ENCODE measurements at places on chromosomes 2 and 18.

DNA sequence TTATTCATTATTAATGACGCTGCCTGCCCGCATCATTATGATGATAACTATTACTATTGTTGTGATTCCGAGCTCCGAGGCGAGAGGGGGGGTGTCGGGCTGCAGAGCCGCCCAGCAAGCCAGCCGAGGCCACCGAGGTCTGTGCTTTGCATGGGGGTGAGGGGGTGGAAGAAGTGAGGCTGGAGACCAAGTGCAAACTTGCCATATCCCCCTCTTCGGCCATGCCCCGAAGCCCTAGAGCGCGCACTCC lies 3.6 kb downstream of the BCL11A start:
- no peak for DNase-seq

- no peak for DNase-seq
These were observed 385.4 kb upstream of the SYT4 start for GRCh38 chr18:43662657-43663056.

GRCh38 chr2:61786876-61787275 lies 67.0 kb downstream of the FAM161A start:
- DNase-seq: no peak

GRCh38 chr2:85599468-85600234 lies 2.8 kb downstream of the TMEM150A start:
- no peak for DNase-seq

- DNase-seq: no peak
These were observed 89.8 kb upstream of the KCNH7 start for GRCh38 chr2:162928356-162928755.

DNA sequence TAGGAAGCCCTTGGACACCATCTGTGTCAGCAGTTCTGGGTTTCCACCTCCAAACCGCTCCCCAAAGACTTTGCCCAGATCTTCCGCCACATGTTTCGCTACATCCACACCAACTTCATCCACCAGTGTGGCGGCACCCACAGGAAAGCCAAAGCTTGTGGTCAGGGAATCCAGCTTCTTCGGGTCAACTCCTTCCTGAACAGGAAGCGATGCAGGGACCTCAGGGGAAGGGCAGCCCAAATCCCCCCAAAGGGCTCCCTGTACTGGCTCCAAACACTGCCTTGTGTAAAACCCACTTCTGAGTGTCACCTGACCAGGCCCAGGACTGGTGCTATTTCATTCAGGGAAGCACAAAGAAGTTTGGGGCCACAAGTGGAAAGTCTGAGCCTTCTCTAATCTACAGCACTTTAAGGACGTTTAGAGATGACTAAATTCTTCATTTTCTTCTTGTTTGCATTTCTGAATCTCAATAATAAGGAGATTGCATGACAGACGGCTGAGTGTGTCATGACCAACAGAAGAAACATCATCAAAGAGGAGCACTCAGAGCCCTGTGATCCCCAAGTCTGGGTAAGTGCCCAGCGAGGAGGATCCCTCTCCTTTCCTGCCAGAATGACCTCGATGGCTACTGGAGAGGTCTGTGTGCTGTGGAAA lies 20.8 kb downstream of the GAREM2 start:
- DNase-seq: no peak

DNA sequence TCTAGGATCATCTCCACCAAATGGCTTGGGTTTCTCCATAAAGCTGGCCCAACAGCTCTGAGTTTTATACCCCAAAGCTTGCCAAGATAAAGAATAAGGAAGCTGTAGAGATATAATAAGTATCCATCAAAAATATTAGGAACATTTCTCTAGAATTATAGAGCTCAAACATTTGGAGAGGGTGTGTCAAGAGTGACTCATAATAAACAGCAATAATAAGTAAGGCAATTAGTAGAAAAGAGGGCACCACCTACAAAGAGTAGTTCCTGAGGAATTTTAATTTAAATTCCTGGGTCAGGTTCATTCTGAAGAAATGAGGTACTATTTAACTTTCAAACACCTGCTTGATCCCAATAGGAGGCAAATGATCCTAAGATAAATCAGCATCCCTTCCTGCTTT lies 41.4 kb upstream of the NCKAP5 start:
- no peak for DNase-seq
